ENCODE measurements at places on chromosomes 12 and 14. TPM values are rescaled to one million over a fixed set of nuclear protein-coding genes. Genes with fewer than 3 reads are reported as not detected.

Gene FKBP3
- total RNA-seq = 30.7 TPM

DNA sequence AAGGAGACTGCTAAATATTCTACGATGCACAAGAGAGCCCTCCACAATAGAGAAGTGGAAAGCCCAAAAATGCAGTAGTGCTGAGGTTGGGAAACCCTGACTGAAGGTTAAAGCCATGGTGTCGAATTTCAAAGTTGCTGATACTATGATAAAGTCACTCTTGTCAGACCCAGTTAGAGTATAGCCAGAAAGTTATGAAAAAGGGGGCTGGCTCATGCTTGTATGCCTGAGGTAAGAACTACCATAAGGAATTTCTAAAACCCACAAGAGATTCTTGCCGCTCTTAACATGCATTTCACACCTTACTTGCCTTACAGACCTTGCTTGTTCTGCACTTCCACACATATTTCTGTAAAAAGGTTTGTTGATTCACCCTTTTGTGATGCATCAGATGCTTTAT is 184.6 kb downstream of the SLC6A15 start:
- DNase-seq = no peak

Gene GPD1
- under 0.01 TPM for total RNA-seq

Gene OLR1
- total RNA-seq = 9.3 TPM

GRCh38 chr12:55789171-55789570 is 28.4 kb downstream of the SARNP start:
- DNase-seq = no peak

GRCh38 chr14:100034961-100035500 is 30.2 kb upstream of the EVL start:
- DNase-seq = peak; percentile 40

- DNase-seq = no peak
Observed at GRCh38 chr14:49478784-49479183, 107.4 kb downstream of the RPS29 start.

GRCh38 chr14:104394409-104394851 is 185.1 kb upstream of the C14orf180 start:
- no peak for DNase-seq

DNA sequence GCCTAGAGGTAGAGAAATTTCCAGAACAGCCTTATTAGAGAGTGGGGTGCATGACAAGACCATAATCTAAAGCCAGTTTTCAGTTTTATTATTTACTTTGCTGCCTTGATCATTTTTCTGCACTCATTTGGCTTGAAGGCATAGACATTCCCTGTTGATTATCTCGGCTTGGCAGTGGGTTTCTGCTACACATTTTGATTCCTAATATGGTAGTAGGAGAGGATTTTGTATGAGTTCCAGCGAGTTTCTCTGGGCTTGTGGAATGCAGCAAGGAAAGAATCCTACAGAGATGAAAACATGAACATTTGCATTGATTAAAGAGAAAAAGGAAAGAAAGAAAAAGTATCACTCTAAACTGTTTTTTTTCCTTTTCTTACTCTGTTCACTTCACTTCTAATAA is 281.2 kb downstream of the PAWR start:
- DNase-seq = peak; percentile 68

DNA sequence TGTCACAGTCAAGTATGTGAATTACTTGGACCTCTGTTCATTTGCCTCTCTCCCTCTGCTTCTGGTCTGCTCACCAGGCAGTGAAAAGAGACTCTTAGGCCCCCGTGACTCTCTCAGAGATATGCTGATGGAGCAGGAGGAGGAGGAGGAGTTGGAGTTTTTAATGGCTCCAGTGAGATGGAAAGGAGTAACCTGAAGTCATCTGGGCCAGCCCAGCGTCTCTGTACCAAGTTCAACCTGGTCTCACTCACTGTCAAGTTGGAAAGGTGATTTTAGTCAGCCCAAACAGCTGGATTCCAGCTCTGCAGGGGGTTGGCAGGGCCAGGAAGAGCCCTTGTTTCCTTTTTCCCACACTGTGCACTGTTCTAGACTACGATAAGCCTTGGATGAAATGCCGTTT is 48.6 kb downstream of the SH2B3 start:
- DNase-seq = no peak

Gene GRIP1
- 0.32 TPM for total RNA-seq

Gene GPRC5D
- not detected for total RNA-seq

DNA sequence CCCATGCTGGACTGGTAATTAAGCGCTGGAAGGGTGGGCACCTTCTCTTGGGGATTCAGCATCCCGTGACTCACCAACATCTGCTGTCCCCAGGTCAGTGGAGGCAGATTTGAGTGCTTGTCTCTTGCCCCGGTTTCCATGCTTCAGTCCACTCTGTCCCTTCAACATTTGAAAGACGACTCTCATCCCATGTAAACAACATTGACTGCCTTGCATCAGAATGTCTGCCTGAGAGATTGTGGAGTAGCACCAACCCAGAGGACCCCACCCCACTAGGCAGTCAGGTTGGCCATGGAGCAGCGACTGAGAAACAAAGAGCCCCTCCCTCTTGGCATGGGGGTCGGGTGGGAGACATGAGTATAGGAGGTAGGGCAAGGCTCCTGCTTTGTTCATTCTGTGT is 4.9 kb upstream of the STAC3 start:
- no peak for DNase-seq

- no peak for DNase-seq
Observed at GRCh38 chr14:69370061-69370460, 28.0 kb downstream of the ERH start.

Gene ARG2
- 3.9 TPM for total RNA-seq

GRCh38 chr14:91277546-91278382 is 33.3 kb upstream of the GPR68 start:
- DNase-seq = no peak

- DNase-seq = no peak
Observed at GRCh38 chr14:47103771-47104170, 452.2 kb upstream of the RPL10L start.

DNA sequence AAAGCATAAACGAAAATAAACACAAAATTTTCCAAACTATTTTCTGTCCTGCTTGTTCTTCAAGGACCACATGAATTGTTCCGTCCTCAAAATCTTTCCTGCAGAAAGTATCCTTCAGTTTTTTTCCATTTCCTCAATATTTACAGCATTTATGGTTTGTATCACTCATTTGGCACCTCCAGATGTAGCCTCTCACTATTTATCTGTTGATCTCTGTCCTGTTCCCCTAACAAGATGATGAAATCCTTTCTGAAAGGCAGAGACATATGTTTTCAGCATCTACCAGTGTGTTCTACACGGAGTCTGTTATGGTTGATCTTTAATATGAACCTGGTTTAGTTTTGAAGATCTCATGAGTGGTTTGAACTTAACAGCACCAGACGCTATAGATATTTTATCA is 490.2 kb downstream of the NELL2 start:
- DNase-seq = peak; percentile 55

DNA sequence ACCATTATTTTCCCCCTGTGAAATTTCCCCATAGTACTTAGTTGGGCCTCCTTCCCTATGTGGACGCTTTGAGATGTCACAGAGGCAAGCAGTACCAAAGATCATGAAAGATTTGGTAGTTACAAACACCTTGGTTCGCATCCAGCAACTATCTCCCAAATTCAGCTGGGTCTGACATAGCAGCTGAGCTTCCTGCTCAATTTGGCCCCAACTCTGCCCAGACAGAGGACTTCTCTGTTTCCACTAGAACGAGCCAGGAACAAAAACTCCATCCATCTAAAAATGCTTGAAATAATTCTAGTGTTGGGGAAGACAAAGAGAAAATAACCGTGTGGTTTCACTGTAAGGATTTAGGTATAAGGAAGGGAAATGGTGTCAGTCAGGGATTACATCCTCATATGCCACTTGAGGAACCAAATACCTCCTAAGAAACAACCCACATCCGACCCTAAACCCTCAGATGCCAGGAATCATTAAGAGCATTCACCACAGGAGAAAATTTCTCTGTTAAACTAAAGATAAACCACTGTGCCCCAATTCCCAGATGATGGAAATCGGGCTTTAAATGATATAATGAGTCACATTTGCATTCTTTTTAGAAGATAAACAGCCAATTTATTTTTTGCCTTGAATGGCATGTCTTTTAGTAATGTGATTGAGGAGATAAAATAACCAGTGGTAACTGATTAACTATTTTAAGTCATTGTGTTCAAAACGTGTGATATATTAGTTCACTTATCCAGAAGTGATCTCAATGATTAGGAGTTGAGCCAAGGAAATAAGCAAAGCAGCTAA is 103.7 kb upstream of the IFNG-AS1 start:
- DNase-seq = no peak

DNA sequence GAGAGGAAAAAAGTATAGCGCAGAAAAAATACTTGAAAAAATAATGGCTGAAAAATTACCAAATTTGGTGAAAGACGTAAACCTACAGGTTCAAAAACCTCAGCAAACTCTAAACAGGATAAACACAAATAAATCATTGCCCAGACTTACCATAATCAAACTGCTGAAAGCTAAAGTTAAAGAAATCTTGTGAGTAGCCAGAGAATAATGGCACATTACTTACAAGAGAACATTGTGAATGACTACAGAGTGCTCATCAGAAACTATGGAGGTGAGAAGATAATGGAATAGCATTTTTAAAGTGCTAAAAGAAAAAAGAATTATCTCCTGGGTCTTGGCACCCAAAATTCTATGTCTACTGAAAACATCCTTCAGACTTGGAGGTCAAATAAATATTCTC is 36.0 kb downstream of the ATF1 start:
- no peak for DNase-seq

Gene NTN4
- 51.9 TPM for total RNA-seq

DNA sequence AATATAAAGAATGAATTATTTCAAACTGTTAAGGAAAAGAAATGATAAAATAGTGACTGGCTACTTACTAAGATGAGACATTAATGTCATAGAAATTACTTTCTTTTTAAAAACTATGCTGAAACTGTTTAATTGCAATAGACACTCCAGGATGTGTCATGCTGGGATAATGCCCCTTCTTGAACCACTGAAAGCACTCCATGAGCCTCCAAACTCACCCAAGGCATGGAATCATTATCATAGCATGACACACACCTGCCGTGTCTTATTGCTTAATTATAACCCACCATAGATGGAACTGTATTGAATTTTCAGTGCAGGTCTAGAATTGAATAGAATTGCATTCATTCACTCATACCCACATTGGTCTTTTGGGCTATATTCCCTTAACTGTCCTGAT is 4.3 kb downstream of the MBIP start:
- no peak for DNase-seq

DNA sequence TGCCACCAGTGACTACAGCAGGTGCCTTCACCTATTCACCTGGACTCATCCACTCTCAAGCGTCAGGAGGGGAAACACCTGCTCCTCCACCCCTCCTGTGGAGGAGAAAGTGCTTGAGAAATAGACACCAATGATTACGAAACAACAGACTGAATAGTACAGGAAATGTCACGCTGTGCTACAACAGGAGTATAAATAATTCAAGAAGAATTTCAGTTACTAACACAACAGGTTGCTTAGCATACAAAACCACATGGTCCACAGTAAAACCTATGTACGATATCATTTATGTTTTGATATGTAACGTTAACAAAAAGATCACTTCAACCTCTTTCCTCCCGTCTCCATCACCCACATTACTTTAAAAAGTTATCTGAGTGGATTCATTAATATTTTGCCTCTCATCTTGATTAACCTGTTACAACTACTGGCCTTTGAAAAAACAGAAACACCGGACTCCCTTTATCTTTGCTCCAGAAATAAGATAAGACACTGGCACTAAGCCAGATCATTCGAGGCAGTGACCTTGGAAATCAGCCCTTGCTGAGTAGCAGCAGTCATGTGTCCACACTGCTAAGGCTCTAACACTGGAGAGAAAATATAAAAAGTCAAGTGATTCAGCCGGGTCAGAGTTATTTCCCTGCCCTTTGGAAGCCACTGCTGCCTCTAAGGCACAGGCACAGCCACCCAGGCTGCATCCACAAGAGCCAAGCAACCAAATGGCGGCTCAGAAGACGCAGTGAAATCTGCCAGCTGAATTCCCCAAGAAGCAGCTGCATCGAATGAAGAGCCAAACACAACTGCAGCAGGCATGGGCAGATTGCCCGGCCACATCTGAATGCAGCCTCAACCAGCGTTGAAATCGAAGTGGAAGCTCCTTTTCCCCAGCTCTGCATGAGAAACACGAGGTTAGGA is 40.9 kb downstream of the NT5DC3 start:
- peak; percentile 79 for DNase-seq

- DNase-seq = no peak
Observed at GRCh38 chr14:61749867-61750266, 12.4 kb upstream of the SNAPC1 start.

Gene OR6C2
- total RNA-seq = not detected

DNA sequence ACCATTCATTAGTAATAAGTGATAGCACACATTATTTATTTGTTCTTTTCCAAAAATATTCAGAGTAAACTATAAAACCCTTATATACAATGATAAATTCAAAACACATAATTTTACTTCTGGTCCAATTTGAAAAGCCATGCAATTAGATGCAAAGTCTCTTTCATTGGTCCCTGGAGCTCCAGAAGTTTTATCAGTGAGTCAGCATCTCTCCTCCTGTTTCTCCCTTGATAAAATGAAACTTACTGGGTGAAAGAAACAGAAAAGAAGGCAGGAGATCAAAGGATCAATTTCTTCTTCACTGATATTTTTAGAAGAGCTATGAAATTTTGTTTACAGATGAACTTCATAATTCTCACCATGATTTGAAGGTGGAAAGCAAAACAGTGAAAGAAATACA is 47.5 kb downstream of the IFNG start:
- DNase-seq = no peak

DNA sequence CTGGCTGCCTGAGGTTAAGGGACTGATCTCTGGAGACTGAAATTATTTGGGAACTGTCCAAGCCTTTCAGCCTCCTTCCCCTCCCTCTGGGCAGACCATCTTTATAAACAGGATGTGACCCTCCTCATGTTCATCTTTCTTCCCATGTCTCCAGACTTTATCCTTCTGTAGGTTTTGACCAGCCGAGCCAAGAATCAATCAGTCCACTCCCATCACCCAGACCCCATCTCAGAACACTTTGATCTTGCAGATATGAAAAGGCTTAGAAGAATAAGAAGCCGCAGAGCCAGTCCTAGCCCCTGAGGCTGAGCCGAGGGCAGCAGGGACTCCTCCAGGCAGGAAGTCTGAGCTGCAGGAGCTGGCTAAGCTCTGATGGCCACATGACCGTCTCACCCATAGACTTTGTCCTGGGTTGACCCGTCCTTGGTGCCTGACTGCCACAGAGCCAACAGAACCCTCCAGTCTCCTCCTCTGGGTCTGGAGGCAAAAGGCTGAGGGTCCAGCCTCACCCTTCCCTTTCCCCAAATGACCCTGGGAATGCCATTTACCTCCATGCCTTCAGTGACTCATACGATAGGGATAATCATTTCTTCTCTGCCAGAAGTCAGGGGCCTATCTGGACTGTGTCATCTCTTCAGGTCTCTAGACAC is 1.6 kb downstream of the KRT71 start:
- peak; percentile 1 for DNase-seq
